ENCODE measurements at places on chromosomes 4 and X. TPM values are rescaled to one million over a fixed set of nuclear protein-coding genes. Genes with fewer than 3 reads are reported as not detected.

DNA sequence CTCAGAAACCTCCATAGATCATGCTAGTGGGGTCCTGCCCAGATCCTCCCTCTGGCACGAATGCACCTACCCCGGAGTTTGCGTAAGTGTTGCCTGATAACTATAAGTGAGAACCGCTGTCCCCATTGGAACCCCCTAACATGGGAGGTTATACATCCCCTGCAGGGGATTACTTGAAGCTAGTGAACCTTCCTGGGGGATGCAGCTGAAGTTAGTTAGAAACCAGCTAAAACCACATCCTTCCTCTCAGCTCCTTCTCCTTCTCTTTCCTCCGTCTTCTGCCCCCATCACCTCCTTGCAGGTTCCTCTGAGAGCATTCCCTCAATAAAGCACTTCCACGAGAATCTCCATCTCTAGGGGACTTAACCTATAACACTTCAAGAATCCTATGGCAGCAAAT, 95.0 kb downstream of the ZNF827 start:
- H3K27me3 ChIP-seq = no peaks in the 10 kb centered on the region
- peaks cover 6% of the 10 kb centered on the region for H3K36me3 ChIP-seq
- DNase-seq = no peak
- peak overlapping the region; percentile 32 for H3K27ac ChIP-seq
- peaks cover 16% of the 10 kb centered on the region for H3K4me1 ChIP-seq

- no peak overlapping the region for H3K27ac ChIP-seq
- H3K27me3 ChIP-seq = peaks cover 30% of the 10 kb centered on the region
- H3K4me1 ChIP-seq = peaks cover under 1% of the 10 kb centered on the region
Observed at GRCh38 chr4:122695226-122695625, 37.3 kb upstream of the BBS12 start.

DNA sequence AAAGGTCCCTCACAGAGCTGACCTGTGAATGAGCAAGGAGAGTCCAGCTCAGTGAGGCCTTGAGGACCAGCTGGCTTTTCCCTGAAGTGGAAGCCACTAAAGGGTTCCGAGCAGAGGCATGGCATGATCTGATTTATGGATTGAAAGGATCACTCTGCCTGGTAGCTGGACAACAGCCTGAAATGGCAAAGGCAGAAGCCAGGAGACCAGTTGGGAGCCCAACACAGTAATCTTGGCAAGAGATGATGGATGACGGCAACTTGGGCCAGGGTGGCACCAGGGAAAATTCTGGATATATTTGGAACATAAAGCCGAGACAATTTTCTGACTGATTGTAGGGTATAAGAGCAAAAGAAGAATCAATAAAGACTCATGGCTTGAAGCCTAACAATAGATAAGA, 69.3 kb upstream of the STIM2 start:
- DNase-seq = no peak
- H3K27me3 ChIP-seq = no peaks in the 10 kb centered on the region
- H3K4me1 ChIP-seq = peaks cover 13% of the 10 kb centered on the region
- H3K4me3 ChIP-seq = no peak overlapping the region
- H3K27ac ChIP-seq = no peak overlapping the region

DNA sequence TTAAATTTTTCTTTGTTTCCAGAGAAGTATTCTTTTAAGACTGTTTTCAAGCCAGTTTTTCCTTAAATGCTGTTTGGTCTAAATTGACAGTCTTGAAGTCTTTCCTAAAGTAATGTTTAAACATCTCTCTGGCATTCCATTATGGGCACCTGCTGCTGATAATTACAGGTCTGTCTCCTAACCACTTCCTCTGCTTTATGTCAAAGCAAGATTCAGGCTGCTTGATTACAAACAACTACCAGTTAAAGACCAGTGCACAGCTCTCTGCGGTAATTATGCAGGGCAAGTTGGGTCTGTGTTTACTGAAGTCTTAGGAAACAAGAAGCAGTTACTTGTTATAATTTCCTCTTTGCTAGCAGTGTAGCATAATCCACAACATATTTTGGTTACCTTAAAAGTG, 17.6 kb downstream of the UNC5C start:
- no peaks in the 10 kb centered on the region for H3K4me1 ChIP-seq
- no peaks in the 10 kb centered on the region for H3K27me3 ChIP-seq
- no peak overlapping the region for H3K27ac ChIP-seq

DNA sequence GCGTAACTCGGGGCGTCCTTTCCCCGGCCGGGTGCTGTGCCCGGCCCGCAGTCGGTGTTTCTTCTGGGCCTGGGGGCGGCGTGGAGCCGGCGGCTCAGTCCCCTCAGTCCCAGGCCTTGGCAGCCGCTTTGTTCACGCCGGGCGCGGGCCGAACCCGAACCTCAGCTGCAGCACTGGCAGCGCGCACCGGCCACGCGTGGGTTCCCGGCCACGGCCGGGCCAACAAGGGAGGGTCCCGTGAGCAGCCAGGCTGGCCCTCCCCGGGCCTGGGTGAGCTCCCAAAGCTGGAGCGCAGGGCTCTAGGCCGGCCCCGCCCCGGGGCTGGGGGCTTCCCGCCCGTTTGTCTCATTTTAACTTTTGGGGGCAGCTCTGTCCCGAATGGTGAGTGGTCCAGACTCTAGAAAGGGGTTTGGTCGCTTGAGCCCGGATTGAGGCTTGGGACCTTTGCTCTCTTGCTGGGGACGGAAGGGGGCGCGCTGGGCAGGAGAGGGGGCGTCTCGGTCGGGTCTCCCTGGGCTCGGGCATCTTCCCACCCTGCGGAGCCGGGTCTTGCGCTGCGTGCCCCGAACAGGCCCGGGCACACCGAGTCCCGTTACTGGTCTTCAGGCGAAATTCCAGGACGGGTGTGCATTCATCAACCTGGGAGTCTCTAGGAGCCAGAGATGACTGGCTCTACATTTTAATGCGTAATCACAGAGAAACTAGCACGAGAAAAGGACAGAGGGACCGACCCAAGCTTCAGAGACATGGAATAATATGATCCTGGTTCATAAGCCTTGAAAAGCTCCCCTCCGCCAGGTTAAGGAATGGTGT, 177.1 kb downstream of the CBR4 start:
- H3K4me3 ChIP-seq = peak overlapping the region; percentile 86
- peaks cover 48% of the 10 kb centered on the region for H3K27me3 ChIP-seq
- H3K27ac ChIP-seq = no peak overlapping the region
- no peak for DNase-seq
- H3K4me1 ChIP-seq = peaks cover 14% of the 10 kb centered on the region

- H3K4me3 ChIP-seq = no peak overlapping the region
- no peak overlapping the region for H3K27ac ChIP-seq
- peaks cover 15% of the 10 kb centered on the region for H3K27me3 ChIP-seq
- no peaks in the 10 kb centered on the region for H3K36me3 ChIP-seq
- no peak for DNase-seq
Observed at GRCh38 chr4:110489901-110490508, 14.1 kb downstream of the ENPEP start.

The SPANXA1 gene
- total RNA-seq = not detected

The SPANXA2 gene
- not detected for total RNA-seq

GRCh38 chr4:68070302-68070701, 59.4 kb downstream of the TMPRSS11F start:
- no peak overlapping the region for H3K27ac ChIP-seq
- no peaks in the 10 kb centered on the region for H3K4me1 ChIP-seq
- no peaks in the 10 kb centered on the region for H3K36me3 ChIP-seq
- no peak overlapping the region for H3K4me3 ChIP-seq
- DNase-seq = no peak
- H3K27me3 ChIP-seq = no peaks in the 10 kb centered on the region

DNA sequence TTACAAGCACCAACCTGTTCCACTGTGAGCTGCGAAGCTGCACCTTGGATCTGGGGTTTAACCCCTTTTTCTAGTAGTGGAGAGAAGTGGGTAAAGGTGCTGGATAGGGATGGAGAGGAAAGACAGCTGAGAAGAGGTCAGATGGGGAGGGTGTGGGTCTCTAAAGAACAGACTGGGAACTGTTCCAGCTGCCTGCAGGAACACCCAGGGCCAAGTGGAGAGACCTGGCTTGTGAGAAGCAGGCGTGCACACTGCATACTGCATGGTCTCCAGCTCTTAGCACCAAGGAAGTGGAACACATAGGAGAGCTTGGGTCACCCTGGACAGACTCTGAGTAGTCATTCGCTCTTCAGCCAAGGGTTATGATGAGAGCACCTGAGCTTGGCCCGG, 16.1 kb downstream of the BCOR start:
- H3K4me3 ChIP-seq = no peak overlapping the region
- H3K4me1 ChIP-seq = peaks cover 15% of the 10 kb centered on the region
- no peaks in the 10 kb centered on the region for H3K36me3 ChIP-seq
- H3K27me3 ChIP-seq = no peaks in the 10 kb centered on the region
- DNase-seq = no peak
- H3K27ac ChIP-seq = no peak overlapping the region

The SETD7 gene
- 10.1 TPM for total RNA-seq

DNA sequence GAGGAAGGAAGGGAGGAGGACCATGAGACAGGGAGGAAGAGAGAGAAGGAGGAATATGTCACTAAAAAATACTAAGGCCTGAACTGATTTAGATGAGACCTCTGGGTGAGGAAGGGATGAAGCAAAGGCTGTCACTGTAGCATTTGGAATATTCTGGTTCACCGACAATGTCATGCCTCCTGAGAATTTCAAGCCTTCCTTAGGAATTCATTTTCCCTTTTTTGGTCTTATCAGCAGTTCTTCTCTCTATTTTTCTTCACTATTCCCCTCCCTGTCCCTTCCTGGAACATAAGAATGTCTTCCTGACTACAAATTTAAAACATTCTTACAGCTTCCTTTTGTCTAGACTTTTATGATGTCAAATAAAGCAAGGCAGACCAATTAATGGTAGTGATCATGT, 527.8 kb downstream of the INPP4B start:
- no peak for DNase-seq
- no peaks in the 10 kb centered on the region for H3K4me1 ChIP-seq
- no peak overlapping the region for H3K4me3 ChIP-seq
- H3K27ac ChIP-seq = no peak overlapping the region

The IL13RA2 gene
- total RNA-seq = not detected

- H3K4me1 ChIP-seq = no peaks in the 10 kb centered on the region
- H3K27ac ChIP-seq = no peak overlapping the region
- DNase-seq = no peak
- H3K36me3 ChIP-seq = no peaks in the 10 kb centered on the region
Observed at GRCh38 chr4:41095973-41096372, 118.4 kb downstream of the APBB2 start.

The MXRA5 gene
- not detected for total RNA-seq

The PRRG3 gene
- total RNA-seq = not detected

The RXFP1 gene
- total RNA-seq = not detected

GRCh38 chr4:17072483-17072882, 174.0 kb upstream of the LDB2 start:
- no peak overlapping the region for H3K27ac ChIP-seq
- no peaks in the 10 kb centered on the region for H3K27me3 ChIP-seq
- no peak for DNase-seq
- no peaks in the 10 kb centered on the region for H3K36me3 ChIP-seq
- H3K4me3 ChIP-seq = no peak overlapping the region

GRCh38 chrX:14351611-14352303, 177.6 kb upstream of the GLRA2 start:
- H3K4me3 ChIP-seq = no peak overlapping the region
- H3K27ac ChIP-seq = no peak overlapping the region
- H3K27me3 ChIP-seq = no peaks in the 10 kb centered on the region
- no peaks in the 10 kb centered on the region for H3K4me1 ChIP-seq

The MAGEB1 gene
- total RNA-seq = not detected

The XK gene
- total RNA-seq = 0.33 TPM

GRCh38 chr4:104093247-104093646, 373.5 kb upstream of the TACR3 start:
- no peaks in the 10 kb centered on the region for H3K27me3 ChIP-seq
- no peak overlapping the region for H3K27ac ChIP-seq
- no peaks in the 10 kb centered on the region for H3K4me1 ChIP-seq
- no peak overlapping the region for H3K4me3 ChIP-seq
- no peak for DNase-seq

The OPRPN gene
- total RNA-seq = not detected

DNA sequence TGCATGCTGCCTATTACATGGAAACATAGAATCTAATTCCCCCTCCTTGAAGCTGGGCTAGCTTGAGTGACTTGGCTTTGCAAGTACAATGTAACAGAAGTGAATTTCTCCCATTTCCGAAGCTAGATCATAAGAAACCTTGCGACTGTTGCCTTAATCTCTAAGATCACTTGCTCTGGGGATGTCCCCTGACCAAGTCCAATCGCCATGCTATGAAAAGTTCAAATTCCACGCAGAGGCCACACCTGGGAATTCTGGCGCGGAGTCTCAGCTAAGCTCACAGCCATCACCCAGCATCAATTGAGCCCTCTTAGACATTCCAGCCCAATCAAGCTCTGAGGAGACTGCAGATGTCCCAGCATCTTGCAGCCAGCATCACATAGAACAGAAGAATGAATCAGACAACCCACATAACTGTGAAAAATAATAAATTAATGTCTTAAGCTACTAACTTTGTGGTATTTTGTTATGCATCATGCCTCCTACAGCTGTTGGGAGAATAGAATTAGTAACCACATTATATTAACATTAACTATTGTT, 27.0 kb downstream of the GPM6A start:
- H3K27me3 ChIP-seq = no peaks in the 10 kb centered on the region
- H3K4me1 ChIP-seq = no peaks in the 10 kb centered on the region
- no peak for DNase-seq
- no peak overlapping the region for H3K27ac ChIP-seq

The ARMCX5 gene
- 8.1 TPM for total RNA-seq

- no peaks in the 10 kb centered on the region for H3K36me3 ChIP-seq
- H3K27ac ChIP-seq = peak overlapping the region; percentile 83
- H3K27me3 ChIP-seq = peaks cover 16% of the 10 kb centered on the region
- peak overlapping the region; percentile 59 for H3K4me3 ChIP-seq
Observed at GRCh38 chr4:184860018-184860779, 34.4 kb upstream of the ACSL1 start.

The PRKX gene
- 177 TPM for total RNA-seq

The CDKL5 gene
- 1.5 TPM for total RNA-seq

- H3K27me3 ChIP-seq = no peaks in the 10 kb centered on the region
- H3K4me3 ChIP-seq = peak overlapping the region; percentile 99
- H3K36me3 ChIP-seq = no peaks in the 10 kb centered on the region
- peaks cover 27% of the 10 kb centered on the region for H3K4me1 ChIP-seq
Observed at GRCh38 chrX:71095981-71096759, 519 bp downstream of the FOXO4 start.

The CNGA1 gene
- total RNA-seq = not detected

DNA sequence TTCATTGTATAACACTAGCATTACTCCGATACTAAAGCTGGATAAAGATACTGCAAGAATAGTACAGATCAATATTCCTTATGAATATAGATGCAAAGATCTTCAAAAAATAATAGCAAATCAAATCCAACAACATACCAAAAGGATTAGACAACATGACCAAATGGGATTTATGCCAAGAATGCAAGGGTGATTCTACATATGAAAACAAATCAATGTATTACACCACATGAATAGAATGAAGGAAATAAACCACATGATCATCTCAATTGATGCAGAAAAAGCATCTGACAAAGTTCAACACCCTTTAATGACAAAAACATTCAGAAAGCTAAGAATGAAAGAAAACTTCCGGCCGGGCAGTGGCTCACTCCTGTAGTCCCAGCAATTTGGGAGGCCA, 42.8 kb downstream of the CUL4B start:
- H3K27me3 ChIP-seq = peaks cover 2% of the 10 kb centered on the region
- no peak overlapping the region for H3K4me3 ChIP-seq
- no peak for DNase-seq

The DIPK2B gene
- not detected for total RNA-seq

- H3K4me1 ChIP-seq = no peaks in the 10 kb centered on the region
- no peak overlapping the region for H3K27ac ChIP-seq
- no peak for DNase-seq
- no peaks in the 10 kb centered on the region for H3K36me3 ChIP-seq
- no peak overlapping the region for H3K4me3 ChIP-seq
Observed at GRCh38 chrX:111521169-111521568, 9.7 kb downstream of the SERTM2 start.

Measured in natural killer cell treated with Interleukin-12 subunit alpha and Interleukin-12 subunit beta and Interleukin-15 and Interleukin-18, amount 100 ng/mL, for 72 hours (primary cell).